ENCODE measurements at places on chromosomes 5 and 9.

DNA sequence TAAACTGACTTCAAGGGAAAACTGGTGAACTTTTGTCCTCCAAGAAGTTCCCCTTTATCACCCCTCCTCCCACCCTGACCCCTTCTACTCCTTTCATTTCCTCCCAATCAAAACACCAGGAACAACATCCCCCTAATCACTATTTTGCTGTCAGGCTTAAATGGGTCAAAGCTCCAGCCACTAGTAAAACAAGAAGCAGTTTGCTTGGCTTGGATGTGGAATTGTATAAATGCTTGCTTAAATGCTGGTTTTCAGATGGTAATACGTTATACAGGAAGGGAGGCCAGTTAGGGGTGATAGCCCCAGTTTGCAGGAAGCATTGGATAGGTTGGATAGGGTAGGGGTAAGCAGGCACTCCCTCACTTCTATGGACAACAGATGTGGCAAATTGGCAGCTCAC is 473.6 kb downstream of the AGTPBP1 start:
- no peak for DNase-seq

- no peak for DNase-seq
These were observed 198.8 kb downstream of the PRELID2 start for GRCh38 chr5:145636371-145636770.

GRCh38 chr5:169299663-169300467 is 1.1 kb downstream of the SLIT3 start:
- DNase-seq, result no peak

DNA sequence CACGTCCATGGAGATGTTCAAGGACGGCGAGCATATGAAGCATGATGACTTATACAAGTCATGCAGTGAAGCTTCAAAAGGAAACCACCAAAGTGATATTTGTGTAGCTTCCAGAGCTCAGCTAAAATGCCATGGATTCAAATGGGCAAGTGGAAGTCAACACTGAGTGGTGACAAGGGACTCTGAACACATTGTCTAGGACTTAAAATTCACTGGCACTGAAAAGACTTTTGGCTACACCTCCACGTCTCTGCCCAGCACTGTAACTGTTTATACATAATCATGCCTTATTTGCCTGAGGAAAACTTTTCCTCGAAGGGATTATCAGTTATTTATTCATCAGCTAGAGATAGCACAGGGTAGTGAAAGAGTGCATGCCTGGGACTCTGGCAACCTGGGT is 15.2 kb downstream of the CTXN3 start:
- DNase-seq, result no peak

- no peak for DNase-seq
These were observed 631 bp upstream of the RCL1 start for GRCh38 chr9:4792054-4792571.

GRCh38 chr5:132109494-132110053 is 36.0 kb downstream of the CSF2 start:
- DNase-seq, result no peak

GRCh38 chr9:34343605-34344004 is 14.2 kb downstream of the NUDT2 start:
- DNase-seq, result no peak

GRCh38 chr5:81631124-81631523 is 119.8 kb downstream of the SSBP2 start:
- no peak for DNase-seq

DNA sequence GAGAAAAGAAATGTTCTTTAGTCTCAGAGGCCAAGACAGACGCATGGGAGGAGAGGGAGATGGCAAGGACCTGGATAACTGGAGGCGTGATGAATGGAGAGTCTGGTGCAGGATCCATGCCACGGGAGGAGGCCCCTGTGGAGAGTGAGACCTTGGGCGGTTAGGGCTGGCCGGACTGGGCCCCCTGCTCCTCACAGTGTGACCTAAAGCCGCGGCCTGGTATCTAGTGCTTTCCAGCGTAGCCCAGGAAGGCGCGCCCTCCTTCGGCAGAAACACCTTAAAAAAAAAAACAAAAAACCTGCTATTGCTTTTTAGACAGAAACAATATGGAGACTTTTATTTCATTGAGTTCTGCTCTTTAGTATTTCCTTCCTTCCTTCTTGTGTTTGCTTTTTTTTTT is 33.1 kb downstream of the SCGB3A1 start:
- DNase-seq, result no peak

DNA sequence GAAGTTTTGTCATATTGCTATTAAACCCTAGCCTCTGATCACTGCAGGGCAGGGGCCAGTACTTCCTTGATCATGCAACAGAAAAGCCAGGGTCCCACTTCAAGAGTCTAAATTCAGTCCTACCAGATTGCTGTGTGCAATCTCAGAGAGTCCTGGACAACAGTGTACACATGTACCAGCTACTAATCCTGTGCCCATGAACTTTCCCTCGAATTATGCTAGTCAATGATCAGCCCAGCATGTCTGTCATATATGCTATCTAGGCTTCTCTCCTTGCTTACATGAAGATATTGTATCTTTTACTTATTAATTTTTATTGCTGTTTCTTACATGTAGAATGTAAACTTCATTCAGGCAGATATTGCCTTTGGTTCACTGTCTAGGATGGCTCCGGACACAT is 367.0 kb downstream of the NTRK2 start:
- DNase-seq, result no peak

DNA sequence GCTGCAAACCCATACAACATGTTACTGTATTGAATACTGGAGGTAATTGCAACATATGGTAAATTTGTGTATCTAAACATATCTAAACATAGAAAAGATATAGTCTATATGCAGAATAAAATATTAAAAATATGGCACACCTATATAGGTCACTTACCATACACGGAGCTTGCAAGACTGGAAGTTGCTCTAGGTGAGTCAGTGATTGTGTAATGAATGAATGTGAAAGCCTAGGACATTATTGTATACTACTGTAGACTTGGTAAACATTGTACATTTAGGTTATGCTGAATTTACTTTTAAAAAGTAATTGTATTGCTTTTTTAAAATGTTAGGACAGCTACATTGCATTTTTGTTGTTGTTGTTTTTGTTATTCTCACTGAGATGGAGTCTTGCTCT is 968.8 kb downstream of the TLE1 start:
- DNase-seq, result no peak

GRCh38 chr5:141942185-141942857 is 15.7 kb downstream of the PCDH12 start:
- no peak for DNase-seq

DNA sequence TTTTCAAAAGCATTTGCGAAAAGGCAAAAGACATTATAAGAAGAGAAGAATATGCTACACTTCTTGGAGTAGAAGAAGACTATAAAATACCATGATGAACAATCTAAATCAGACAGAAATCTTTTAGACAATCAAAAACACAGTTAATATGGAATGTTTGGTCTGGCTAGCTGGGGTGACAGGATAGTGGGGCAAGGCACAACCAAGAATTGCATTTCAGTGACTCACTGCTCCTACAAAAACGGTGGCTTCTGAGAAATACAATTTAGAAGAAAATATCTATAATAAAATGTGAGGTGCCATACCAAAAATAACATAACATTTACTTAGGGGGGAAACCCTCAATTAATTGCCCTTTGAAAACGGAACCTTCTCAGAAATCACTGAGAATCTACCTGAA is 363.4 kb downstream of the NPR3 start:
- no peak for DNase-seq

DNA sequence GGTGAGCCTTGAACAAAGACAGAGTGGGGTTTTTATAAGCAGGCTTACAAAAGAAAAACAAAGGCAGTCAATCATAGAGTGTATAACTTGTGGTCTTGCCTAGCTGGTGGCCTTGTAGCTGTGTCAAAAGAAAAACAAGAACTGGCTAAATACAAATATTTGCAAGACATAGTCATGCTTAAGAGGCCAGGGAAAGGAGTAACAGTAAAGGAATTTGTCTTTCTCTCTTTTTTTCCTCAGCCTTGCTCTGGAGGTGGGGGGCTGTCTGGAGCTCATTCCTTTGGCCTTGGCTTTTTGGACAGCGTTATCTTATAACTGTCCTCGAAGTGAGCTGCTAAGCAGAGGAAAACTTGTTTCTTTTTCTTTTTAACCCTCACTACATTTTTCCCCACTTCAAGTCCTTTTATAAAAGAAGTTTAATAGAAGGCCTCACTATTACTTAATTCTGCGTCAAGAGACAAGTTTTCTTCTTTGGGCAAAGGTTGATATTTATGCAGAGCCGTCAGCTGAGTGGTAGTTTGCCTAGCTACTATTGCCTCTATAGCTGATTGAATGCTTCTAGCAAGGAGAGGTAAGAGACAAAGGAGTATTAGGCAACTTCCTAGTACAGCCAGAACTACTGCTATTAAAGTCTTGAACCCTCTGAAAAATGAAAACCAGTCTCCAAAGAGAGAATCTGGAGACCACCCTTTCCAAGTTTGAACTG is 14.3 kb downstream of the CEL start:
- DNase-seq, result no peak

DNA sequence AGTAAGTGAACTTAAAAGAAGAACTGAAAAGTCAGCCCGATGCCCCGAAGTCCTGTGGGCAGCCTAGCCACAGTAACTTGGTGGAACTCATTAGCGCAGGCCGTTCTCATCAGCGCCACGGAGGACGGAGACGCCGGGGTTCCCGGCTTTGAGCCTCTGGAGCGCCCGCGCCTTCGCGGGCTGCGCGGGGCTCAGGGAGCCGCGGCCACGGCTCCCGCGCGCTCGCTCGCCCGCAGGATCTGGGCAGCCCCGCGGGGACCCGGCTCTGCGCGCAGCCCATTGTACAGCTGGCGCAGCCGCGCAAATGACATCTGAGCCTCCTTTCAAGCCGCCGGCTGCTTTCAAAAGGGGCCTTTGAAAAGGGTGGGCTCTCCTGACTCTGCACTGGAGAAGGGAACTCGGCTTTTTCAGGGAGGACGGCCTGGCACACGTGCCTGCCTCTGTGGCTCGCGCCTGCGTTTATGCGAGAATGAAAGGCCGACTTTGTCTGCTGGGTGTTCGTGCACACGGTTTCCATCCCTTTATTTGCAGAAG is 40.7 kb downstream of the TLR4 start:
- DNase-seq, result no peak

GRCh38 chr9:6355728-6356127 is 27.6 kb downstream of the TPD52L3 start:
- DNase-seq, result no peak

DNA sequence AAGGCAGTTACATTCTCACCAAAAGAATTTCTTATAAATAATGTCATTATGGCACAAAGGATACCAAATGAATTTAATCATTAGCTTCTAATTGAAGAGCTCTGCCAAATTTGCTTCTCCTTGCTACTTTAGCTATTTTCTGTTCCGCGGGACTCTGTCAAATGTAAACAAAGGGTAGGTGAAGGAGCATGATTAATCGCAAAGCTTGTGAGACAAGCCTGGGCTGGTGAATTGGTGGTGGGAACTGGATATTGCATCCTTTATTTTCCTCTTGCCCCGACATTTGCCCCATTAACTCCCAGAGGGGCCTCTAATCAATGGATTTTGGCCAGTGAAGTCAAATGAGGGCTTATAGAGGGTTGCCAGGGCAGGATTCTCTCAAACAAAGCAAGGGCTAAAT is 234.2 kb upstream of the RFX3 start:
- no peak for DNase-seq

GRCh38 chr9:87594194-87594593 is 96.5 kb downstream of the DAPK1 start:
- DNase-seq, result no peak

DNA sequence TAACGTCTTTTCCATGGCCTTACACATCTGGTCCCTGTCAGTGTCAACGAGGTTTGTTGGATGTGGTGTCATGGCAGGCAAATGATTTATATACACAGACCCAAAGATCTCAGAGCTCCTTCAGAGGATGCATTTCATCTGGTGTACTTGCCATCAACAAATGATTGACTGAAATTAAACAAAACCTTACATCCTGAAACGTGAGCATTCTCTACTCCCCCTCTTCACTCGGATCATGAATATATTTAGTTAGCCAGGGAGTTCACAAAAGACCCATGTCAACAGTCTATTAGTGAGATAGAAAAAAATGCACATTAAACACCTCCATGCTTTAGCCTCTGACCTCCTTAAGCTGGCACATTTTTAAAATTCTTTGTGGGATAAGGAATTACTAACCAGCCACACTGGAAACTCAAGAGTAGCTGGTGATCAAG is 215.6 kb downstream of the EFNA5 start:
- DNase-seq, result no peak

DNA sequence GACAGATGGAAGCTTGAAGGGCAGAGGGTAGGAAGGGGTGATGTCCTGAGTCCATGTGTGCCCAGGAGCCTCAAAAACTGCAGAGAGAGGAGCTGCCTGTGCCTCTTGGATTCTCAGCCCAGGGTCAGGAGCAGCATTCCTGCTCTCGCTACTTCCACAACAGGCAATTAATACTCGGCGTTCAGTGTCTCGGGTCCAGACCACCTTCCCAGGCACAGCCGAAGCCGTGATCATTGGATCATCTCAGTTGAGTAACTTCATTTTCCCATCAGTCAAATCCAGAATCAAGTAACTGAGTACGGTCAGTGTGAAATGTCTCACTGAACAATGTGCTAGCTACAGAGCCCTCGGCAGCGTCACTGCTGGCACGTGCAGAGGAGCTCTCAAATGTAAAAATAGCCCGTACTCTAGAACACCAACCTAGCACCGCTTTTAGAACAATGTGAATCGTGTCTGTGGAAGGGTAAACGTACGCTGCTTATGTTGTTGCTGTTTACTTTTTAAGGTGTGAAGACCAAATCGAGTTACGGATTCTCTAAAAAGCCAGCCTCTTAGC is 63.5 kb upstream of the IRX4 start:
- DNase-seq, result no peak

- DNase-seq, result no peak
These were observed 13.3 kb downstream of the DCANP1 start for GRCh38 chr5:135433681-135434426.

DNA sequence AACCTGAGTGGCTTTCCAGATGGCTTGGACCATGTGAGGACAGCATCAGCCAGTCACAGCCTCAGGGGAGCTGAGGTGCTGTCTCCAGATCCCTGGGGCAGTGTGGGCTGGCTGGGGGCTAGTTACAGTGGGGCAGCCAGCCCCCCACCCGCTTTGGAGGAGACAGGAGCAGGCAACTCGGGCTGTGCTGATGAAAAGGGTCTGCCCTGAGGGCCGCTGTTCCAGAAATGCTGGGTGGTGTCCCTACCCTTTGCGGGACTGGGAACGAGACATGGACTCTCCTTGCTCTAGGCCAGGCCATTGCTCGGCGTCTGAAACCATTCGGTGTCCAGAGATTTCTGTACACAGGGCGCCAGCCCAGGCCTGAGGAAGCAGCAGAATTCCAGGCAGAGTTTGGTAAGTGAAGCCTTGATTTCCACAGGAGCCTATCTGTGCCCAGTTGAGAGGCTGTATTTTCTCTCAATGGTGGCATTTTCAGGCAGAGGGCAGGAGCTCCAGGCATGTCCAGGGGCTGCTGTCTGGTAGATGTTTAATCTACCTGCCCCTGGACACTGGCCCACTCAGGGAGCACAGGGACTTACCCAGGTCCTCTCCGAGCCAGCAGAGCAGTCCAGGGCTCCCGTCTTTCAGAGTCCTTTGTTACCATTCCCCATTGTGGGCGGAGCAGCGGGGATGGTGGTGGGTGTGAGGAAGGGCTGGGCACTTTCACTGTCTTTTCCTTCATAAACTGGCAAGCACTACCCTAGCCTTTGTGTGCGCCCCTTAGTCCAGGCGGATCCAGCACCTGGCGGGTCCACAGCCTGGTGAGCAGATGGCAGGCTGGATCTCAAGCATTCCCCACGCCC is 7.2 kb downstream of the GRHPR start:
- DNase-seq, result no peak
